H9 (cell line): ENCODE measurements at places on chromosomes 5 and 9. TPM values are rescaled to one million over a fixed set of nuclear protein-coding genes. Genes with fewer than 3 reads are reported as not detected.

GTF2H2 gene
- 45.1 and 51.8 TPM in 2 replicates for total RNA-seq

ADAMTS13 gene
- total RNA-seq: 8.2 and 8.8 TPM in 2 replicates

DNA sequence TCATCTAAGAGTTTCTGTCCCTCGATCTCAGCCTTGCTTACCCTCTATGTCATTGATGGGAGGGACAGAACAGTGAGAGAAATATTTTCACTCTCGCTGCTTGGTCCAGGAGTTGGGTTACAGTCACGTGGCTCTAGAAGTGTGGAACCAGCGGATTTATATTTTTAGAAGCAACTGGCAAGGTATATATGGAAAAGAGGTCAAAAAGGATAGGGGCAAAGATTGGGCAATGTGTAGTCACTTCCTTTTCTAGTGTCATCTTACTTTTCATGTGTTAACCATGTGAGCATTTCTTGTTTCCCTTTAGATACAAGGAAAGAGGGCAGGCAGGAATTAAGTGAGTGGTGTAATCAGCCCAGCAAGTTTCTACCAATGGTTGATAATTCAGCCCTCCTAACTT lies 111.5 kb upstream of the ZNF366 start:
- peaks cover 3% of the 10 kb centered on the region; the same call in 1 of the 2 replicates for H3K4me1 ChIP-seq
- H3K27me3 ChIP-seq: no peaks in the 10 kb centered on the region
- no peak for DNase-seq

DNA sequence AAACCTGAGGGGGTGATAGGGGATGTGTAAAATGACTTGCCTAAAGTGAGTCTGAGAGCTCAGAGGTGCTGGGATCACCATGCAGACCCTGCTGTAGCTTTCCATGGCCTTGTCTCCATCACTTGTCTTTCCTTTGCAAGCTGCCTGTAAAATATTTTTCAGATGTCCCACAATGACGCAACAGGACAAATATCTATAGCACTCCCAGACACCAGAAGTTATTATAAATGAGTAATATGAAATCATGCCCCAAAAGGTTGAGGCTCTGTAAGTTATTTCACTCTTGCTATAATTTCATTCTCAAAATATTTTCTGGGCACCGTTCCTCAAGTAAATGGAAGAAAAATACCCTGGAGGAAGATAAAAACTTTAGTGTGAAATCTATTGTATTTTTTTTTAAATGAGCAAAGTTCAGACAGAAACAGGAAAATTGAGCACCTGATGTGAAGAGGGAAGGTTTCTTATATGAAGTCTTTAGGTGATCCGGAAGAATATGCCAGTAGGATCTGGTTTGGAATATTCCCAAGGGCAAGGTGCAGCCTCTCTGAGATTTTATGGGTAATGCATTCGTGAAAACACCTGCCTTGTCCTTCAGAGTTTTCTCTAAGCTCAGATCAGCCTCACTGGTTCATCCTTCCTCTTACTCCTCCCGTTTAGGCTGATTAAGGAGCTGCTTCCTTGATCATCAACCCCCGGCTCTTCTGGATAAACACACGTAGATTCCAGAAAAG lies 138.3 kb upstream of the DMAC1 start:
- no peaks in the 10 kb centered on the region for H3K27me3 ChIP-seq
- no peaks in the 10 kb centered on the region for H3K36me3 ChIP-seq
- DNase-seq: no peak

DNA sequence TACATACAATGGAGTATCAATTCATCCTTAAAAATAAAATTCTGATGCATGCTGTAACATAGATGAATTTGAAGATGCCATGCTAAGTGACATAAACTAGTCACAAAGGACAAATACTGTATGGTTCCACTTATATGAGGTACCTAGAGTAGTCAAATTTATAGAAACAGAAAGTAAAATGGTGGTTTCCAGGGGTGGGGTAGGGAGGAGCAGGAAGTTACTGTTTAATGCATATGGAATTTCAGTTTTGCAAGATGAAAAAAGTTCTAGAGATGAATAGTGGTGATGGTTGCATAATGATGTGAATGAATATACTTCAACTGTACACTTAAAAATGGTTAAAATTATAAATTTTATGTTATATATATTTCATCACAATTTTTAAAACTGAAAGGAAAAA lies 57.3 kb upstream of the FNIP1 start:
- no peak overlapping the region for H3K4me3 ChIP-seq
- no peaks in the 10 kb centered on the region for H3K27me3 ChIP-seq
- no peak for DNase-seq
- H3K27ac ChIP-seq: no peak overlapping the region
- H3K36me3 ChIP-seq: peaks cover under 1% of the 10 kb centered on the region

DNA sequence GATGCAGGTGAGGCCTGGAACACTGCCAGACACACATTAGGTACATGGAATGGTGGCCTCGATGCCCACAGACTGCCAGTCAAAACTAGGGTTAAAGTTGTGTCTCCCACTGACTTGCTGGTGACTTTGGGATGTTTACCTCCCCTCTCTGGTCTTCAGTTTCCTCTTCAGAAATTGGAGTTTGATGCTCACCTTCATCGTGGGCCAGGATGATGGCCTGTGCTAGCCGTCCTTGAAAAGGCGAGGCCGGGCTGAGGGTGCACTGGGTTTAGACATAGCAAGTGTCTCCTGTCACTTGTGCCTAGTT lies 49.0 kb upstream of the FOXE1 start:
- no peaks in the 10 kb centered on the region for H3K36me3 ChIP-seq
- H3K4me3 ChIP-seq: peak overlapping the region; percentile 76
- no peaks in the 10 kb centered on the region; the same call in 1 of the 2 replicates for H3K27me3 ChIP-seq
- peaks cover 2% of the 10 kb centered on the region; the same call in 1 of the 2 replicates for H3K4me1 ChIP-seq
- no peak for DNase-seq

GRCh38 chr5:149834246-149834855 lies 104.2 kb downstream of the PPARGC1B start:
- peaks cover 7% of the 10 kb centered on the region for H3K36me3 ChIP-seq
- H3K4me3 ChIP-seq: no peak overlapping the region
- no peaks in the 10 kb centered on the region for H3K27me3 ChIP-seq
- H3K27ac ChIP-seq: no peak overlapping the region
- peak; percentile 71 for DNase-seq
